ENCODE measurements at places on chromosomes 6 and 20.
A peak's percentile ranks its signal among the peaks of the same experiment; 100 is the strongest.

DNA sequence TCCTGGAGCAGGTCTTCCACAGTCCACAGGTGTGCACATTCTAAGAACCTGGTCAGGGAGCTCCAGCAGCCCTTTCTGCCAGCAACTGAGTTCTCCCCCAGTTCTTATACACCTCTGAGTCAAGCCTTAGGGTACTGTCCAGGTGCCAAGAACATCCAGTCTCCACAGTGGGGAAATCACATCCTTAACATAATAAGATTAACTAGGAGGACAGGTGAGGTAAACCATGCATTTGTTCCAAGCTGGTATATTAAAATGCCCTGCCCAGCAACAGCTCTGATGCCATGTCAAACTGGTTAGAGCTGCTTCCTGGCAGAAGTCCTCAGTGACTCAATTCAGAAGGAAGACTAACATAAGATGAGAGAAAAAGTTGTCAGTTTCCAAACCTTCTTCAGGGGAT is 303.9 kb upstream of the SGK1 start:
- peak; percentile 15 for DNase-seq

- DNase-seq = no peak
These were observed 60.1 kb upstream of the OGFRL1 start for GRCh38 chr6:71228461-71229041.

DNA sequence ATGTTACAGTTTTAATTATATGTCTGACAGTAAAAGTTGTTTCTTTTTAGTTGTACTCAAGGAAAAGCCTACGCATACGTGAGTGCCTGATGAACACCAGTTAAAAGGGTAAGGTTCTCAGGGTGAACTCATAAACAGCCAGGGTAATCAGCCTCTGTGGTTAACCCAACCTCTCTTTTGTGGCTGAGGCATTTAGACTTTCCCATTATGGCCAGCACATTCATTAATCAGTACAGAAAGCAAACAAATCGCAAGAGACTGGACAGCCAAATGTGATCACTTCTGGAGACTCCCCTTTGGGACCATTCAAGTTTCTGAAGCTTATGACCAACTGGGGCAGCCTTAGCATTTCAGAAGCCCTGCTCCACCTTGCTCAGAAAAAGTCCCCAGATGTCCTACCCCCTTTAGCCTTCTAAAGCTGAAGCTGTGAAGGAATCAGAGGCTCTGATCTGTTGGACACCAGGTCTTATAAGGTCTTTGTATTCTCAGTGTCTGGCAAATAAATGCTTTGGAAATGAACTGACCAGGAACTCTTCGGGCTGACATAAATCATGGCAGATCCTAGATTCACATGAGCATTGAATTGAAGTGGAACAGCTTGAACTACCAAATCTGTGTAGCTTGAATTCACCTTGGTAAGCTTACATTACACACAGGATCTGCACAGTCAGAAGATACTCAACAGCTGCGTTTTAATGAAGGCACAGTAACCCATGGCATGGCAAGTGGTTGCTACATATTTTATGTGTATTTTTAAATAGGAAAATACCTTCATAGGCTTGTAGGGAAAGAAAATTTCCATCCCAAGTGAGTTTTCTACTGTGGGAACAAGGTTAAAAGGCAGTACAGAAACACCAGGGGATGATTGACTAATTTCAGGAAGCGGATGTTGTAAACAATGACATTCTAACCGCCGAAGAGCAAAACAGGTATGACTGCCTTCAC is 18.7 kb downstream of the IL20RA start:
- no peak for DNase-seq

DNA sequence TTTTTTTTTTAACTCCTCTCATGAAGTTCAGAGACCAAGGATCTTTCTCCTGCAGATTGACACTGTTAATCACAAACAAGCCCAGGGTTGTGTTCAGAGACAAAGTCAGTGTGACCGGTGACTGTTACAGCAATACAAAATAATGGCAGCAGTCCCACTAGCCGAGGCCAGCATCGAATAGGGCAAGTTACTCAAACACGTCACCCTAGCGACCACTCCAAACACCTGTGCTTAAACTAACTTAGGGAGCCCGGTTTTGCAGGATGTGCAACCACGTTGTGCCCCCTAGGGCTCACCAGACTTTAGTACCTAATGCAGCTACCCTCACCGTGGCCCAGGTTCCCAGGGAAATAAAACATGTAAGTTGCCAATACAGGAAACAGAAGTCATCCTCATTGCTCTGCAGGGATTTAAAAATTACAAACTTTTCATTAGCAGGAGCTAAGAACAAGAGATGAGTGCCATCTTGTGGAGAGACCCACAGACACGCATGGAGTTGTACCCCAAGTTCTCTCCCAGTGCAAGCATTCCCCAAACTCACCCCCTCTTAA is 38.1 kb downstream of the FAM50B start:
- no peak for DNase-seq

DNA sequence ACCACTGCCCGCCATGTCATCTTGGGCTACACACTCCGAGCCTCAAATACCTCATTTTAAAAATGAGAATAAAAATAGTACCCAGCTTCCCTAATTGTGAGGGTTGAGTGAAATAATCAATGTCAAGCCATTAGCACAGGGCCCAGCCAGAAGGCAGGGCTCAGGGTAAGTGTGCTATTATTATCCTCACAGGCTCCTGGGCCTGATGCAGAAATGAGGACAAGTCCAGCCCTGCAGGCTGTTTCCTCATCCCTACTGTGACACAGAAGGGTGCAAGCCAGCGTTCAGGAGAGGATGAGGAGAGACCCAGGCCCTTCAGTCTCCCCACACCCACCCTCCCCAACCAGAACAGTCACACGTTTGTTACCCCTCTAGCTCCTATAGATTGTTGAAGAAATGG is 4.0 kb downstream of the DLK2 start:
- no peak for DNase-seq

GRCh38 chr6:140303218-140303949 is 928.9 kb upstream of the CITED2 start:
- DNase-seq = no peak

GRCh38 chr6:6314596-6314995 is 5.9 kb downstream of the F13A1 start:
- DNase-seq = no peak

- DNase-seq = peak; percentile 55
These were observed 1131.8 kb downstream of the GRIK2 start for GRCh38 chr6:102525336-102525735.

DNA sequence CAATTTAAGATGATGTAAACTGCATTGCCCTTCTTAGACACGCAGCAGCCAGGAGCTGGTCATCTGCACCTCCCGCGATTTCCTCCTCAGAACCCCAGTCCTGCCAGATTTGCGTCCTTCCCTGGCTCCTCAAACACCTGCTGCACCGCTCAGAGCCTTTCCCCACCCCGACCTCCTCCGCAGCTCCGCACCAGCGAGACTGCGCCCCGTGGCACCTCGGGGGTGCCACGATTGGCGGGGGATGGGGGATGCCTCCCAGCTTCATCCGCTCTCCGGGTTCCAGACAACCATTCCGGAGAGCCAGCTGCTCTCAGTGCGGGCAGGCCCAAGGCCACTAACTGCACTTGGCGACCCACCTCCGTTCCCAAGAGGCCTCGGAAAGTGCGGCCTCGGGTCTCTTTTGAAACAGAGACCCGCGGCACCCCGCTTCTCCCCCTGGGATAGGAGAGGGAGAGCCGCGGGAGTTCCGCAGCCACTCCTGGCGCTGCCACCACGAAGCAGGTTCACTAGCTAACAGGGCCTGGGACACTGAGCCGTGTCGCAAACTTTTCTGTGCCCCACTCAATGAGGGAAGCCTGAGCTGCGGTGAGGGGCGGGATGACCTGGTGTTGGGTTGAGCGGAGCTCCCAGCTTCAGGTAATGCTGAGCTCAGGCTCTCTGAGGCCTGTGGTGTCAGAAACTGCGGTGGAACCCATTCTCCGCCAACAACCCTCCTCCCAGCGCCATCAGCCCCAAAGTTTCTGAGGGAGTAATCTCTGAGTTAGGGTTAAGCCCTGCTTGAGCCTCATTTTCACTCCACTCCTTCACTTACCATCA is 7.3 kb upstream of the TFAP2A start:
- no peak for DNase-seq

- no peak for DNase-seq
These were observed 18.1 kb upstream of the SAMHD1 start for GRCh38 chr20:36969478-36970186.

- peak; percentile 94 for DNase-seq
These were observed 24.5 kb downstream of the ACSS1 start for GRCh38 chr20:25033265-25033923.

GRCh38 chr6:149563928-149564325 is 2.2 kb upstream of the GINM1 start:
- DNase-seq = no peak

DNA sequence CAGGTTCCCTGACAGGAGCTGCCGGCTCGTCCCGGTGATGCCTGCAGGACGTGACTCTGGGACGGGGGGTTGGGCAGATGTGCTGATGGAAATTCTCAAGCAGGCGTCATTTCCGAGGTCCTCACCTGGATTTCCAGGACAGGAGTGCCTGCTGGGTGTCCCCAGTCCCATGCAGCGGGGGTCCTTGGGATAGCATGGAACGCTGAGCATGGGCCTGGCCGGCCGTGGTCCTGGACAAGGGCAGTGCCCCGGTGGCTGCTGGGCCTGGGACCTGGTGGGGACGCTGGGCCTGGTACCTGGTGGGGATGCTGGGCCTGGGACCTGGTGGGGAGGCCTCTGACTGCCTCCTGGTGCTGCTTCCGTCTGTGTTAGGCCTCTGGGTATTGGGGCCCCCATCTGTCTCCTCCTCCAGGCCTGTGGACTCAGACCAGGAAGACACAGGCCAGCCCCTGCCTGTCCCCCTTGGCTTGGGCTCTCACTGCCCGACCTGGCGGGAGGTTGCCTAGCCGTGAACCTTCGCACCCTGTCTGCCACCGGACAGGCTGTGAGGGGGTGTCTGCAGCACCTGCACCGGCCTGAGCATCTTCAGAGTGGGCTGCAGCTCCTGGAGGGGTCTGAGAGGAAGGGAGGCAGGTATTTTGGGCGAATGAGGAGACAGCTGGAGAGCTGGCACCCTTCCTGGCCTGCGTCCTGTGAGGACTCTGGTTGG is 6.2 kb downstream of the RTEL1 start:
- DNase-seq = no peak

- peak; percentile 75 for DNase-seq
These were observed 56.0 kb downstream of the OTOR start for GRCh38 chr20:16803965-16804792.

DNA sequence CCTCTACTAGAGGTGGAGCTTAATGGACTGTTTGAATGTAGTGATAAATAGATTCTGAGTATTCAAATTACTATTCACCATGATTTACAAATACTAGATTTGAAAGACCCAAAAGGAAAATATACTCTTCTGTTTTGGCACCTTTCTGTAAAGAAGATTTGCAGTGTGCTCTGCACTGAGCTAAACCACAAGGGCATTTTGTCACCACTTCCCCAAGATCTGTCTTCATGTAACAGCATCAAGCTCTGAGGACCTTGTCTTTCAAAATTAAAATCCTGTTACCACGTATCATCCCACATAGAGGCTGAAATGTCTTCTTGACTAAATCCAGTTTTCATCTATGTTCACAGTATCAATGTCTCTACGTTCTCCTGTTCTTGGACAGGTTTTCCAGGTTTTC is 3.3 kb upstream of the PGK2 start:
- DNase-seq = no peak

GRCh38 chr20:51525241-51526105 is 17.0 kb downstream of the NFATC2 start:
- no peak for DNase-seq

GRCh38 chr6:24543683-24544082 is 48.9 kb downstream of the ALDH5A1 start:
- peak; percentile 62 for DNase-seq

GRCh38 chr6:1024587-1024986 is 287.3 kb upstream of the FOXQ1 start:
- DNase-seq = no peak

DNA sequence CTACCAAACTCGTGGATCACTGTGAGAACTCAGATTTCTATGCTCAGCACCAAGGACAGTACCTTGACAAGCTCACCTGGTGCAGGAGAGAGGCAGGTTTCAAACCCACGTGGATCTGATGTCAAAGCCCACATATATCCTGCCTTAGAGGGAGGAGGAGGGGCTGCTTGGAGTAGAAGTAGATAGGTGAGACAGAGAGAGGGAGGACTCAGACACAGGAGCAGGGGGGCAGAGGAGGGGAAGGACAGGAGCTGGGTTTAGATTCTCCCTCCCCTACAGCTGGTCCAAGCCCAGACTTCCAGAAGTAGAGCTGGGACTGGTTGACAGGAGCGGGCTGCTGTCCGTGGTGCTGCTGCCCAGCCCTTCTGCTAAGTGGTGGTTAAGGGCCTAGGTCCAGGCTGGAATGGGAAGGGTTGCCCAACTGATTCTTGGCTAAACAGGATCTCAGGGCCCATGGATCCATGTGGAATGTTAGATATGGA is 77.5 kb downstream of the CDH22 start:
- DNase-seq = no peak

- no peak for DNase-seq
These were observed 11.4 kb downstream of the KCNG1 start for GRCh38 chr20:51011479-51011878.

DNA sequence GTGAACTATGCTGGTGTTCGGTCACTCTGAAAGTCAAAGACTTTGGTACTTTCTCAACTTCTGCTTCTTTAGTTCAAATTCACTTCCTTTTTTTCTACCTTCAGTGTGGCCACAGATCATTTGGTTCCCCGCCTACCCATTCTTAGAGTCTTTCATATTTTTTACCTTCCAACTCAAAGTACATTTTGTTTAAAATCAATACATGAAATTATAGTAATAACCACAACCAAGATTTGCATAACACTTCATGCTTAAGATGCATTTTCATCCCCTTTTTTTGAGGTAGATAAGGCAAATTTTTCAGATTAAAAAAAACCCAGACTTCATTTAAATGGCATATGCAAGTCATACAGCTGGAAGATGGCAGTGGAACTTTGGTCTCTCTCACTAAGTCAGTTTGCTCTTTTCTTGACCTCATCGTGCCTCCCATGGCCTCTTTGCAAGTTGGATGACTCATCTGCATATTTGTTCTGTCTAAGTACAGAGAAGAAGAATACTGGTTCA is 11.9 kb upstream of the CNR1 start:
- DNase-seq = no peak

GRCh38 chr20:63003546-63003945 is 3.2 kb downstream of the BHLHE23 start:
- DNase-seq = no peak

DNA sequence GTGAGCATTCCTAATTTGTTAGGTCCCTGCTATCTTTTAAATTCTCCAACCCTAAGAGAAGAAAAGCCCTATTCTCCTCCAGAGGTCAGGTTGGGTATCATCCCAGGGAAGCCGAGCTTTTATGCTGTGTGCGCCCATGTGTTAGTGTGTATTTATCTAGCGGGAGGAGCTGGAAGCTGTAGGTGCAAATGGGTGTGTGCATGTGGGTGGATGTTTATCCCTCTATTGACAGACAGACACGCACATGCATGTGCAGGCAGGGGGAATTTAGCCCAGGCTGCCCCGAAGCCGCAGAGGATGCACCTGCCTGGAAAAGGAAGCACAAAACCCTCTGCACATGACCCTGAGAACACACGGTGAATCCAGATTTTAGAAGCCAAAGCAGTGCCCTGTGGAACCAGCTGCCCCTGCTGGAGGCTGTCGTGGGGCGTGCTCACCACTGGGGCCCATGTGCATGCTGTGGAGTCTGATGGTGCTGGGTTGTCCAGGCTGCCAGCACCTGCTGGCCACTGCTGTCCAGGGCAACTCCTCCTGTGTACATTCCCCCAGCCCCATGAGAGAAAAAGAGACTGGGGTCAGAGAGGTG is 397.5 kb downstream of the TAF4 start:
- DNase-seq = no peak

GRCh38 chr6:122788208-122788607 is 850 bp upstream of the SMPDL3A start:
- DNase-seq = no peak

- no peak for DNase-seq
These were observed 56.4 kb downstream of the CDH4 start for GRCh38 chr20:61308477-61308774.

GRCh38 chr6:98827295-98828159 is 6.8 kb upstream of the POU3F2 start:
- no peak for DNase-seq
